ENCODE measurements at places on chromosomes 3 and 15. TPM values are rescaled to one million over a fixed set of nuclear protein-coding genes. Genes with fewer than 3 reads are reported as not detected.

DNA sequence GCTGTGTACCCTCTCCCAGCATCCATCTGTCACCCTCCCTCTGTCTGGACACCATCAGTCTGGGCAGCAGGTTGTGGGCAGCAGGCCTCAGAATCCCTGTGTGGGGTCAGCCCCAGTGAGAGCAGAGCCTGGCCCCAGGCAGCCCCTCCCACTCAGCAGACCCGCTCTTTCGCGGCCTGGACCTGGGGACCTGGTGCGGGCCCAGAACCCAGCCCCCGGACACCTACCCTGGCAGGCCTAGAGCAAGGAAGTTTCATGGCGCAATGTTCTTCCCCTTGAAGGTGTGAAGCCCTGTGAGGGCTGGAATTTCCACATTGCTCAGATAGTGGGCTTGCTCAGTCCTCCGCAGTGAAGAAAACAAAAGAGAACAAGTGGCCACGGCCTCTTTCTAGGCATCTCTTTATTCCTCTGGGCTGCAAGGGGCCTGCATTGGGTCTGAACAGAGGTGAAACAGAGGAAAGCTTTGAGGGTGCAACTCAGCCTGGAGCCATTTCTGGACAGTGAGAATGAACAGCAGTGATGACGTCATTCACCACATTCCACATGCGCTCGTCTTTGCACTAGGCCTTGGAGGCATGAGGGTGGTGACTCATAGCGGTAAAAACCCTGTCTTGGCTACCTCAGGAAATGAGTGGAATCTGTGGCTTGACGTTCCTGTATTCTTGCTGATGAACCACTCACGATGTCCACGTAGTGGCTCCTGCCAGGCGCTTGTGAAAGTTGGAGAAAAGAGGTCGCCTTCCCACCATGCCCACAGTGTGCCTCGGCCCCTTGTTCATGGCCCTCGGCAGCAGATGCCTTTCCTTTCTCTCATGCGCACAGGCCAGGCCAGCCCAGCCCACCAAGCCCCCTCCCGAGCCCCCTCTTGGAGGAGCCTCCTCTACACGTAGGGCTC is 66.1 kb downstream of the SLC30A4 start:
- DNase-seq, result peak; percentile 33

DNA sequence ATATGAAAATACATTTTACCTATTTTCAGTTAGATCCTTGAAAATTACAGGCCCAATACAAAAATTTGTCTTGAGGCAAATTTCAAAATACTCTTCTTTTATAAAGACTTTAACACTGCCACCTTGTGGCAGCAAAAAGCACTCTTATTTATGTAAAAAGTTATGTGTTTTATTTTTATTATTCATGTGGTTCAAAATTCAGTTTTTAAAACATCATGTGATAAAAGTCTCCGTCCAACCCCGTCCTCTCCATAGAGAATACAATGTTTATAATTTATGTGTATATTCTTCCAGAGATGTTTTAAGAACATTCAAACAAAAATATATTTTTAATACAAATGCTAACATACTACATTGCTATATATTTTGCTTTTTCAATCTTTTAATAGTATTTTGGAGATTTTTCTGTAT is 36.9 kb upstream of the TRIM59 start:
- no peak for DNase-seq

- no peak for DNase-seq
Observed at GRCh38 chr3:61733000-61733399, 171.6 kb downstream of the PTPRG start.

Gene SLC28A2
- not detected for total RNA-seq

Gene UCN2
- total RNA-seq, result not detected

All from GM12878 (cell line).